Glutamatergic neuron (in vitro differentiated cells): ENCODE measurements at places on chromosomes 6 and 20. TPM values are rescaled to one million over a fixed set of nuclear protein-coding genes. Genes with fewer than 3 reads are reported as not detected.

- DNase-seq: peak; percentile 39
Observed at GRCh38 chr6:39003072-39003471, 45.5 kb upstream of the GLP1R start.

The C6orf15 gene
- not detected for total RNA-seq

GRCh38 chr6:166785131-166785530 lies 158.1 kb upstream of the RPS6KA2 start:
- no peak for DNase-seq

GRCh38 chr6:109299776-109300564 lies 82.3 kb downstream of the CD164 start:
- DNase-seq: no peak

DNA sequence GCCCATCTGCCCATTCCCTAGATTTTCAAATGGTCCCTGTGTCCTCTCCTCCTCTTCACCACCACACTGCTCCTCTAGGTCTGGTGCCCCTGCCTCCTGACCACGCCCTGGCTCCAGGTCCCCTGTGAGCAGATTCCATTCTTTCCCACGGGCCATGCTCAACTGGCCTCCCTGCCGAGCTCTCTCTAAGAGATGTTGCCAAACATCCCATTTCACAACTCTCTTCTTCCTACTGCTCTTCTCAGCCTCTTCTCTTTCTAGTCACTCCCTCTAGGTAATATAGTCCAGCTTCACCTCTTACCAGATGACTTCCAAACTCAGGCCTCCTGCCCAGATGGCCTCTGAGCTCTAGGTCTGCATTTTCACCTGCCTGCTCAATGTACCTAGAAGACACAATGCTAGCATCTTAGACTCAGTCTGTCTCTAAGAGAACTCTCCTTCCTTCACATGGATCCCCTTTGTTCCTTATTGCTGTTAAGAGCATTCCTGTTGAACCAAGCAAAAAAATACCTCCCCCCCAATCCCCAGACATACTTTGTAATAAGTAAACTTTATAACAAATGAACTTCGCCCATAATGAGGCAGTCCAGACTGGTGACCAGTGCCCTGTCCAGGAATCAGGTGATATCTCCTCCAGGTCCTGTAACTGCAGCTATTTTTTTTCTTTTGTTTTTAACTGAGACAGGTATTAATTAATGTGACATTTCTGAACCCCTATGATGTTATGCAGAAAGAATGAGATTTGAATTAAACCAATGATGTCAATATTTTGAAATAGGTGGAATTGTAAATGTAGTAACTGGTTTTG lies 79.0 kb downstream of the LYRM4 start:
- DNase-seq: no peak

- no peak for DNase-seq
Observed at GRCh38 chr6:158996856-158997255, 3.1 kb downstream of the RSPH3 start.

The SLC24A3 gene
- total RNA-seq: 9.7 TPM

DNA sequence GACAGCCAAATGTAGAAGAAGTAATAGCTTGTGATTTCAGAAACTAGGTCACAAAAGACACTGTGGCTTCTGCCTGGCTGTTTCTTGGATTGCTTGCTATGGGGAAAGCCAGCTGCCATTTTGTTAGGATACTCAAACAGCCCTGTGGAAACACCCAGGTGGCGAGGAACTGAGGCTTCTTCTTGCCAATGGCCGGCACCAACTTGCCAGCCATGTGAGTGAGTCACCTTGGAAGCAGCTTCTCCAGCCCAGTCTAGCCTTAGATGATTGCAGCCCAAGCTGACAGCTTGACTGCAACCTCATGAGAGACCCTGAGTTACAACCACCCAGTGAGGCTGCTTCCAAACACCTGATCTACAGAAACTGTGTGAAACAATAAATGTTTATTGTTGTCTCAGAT lies 11.9 kb upstream of the KIAA1755 start:
- no peak for DNase-seq

DNA sequence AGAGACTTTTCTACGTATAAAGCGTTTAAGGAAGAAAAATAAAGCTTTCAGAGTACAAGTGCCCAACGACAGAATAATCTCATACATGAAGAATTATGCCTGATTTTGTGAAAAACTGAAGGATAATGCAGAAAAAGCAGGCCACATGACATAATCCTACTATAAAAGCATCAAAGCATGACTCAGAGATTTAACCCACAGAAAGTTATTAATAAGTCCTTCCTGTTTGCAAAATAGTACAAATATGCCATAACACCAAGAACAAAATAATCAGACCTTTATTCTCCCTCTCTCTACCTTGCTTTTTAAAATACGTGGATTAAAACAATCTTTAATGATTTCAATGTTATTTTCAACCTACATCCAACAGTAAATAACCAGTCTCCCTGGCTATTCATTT lies 118.6 kb upstream of the BCLAF1 start:
- DNase-seq: no peak

DNA sequence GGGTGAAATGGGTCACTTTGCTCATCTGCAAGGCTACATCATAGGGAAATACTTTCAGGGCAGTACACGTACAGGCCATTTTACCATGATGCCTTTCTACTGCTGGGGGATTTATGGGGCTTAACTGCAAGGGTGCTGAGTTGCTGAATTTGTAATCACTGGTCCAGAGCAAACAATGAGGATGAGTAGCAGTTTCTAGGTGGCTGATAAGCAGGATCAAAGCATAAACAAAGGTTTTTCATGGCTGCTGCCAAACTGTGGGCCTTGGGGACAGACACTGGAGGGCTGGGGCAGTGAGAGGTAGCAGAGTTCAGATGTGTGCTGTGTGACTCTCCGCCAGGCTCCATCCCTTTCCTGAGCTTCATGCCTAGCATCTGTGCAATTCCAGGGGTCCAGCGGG lies 68.3 kb downstream of the CNBD2 start:
- no peak for DNase-seq

The BNIP5 gene
- total RNA-seq: not detected

DNA sequence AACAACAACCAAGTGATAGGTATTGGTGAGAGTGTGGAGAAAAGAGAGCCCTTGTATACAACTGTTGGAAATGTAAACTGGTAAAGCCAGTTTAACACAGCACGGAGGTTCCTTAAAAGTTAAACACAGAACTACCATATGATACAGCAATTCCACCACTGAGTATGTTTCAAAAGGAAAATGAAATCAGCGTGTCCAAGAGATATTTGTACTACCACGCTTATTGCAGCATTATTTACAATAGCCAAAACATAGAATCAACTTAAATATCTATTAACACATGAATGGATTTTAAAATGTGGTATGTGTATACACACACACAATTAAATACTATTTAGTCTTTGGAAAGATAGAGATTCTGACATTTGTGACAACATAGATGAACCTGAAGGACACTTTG lies 1.1 kb downstream of the PTCHD4 start:
- no peak for DNase-seq

GRCh38 chr6:84549917-84550316 lies 214.5 kb downstream of the TBX18 start:
- DNase-seq: no peak

The DOK5 gene
- 30.8 TPM for total RNA-seq

DNA sequence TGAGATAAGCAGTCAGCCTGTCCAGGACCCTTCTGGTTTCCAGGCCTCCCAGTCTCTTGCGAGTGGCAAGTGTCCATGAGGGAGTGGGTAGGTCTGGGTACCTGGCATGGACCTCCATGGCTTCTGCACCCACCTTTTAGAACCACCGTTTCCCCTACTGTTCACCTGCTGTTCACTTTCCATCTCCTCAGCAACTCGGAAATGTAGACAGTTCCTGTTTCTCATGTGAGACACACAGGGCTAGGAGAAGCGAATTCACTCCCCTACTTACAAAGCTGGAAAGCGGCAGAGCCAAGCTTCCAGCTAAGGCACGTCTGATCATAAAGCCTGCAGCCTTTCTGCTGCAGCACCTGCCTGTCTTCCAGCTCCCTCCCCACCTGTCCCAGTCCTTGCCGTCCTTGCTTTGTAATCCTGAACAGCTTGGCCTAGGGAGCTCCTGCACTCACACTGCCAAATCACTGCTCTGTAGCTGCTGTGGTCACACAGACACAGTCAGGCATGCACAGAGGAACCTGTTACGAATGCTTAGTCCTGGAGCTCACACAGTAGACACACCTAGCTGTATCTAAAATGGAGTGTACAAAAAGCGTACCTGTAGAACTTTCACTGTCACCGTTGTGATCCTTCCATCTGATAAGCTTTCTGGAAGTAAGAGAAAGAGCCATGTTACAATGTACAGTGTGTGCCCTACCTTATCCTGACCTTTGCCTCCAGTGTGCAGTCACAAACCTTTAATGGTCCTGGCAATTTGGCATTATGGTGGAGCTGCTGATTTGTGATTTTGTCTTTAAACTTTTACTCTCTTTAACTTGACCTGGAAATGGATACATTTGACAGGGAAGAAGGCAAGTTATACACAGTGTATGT lies 294.1 kb downstream of the NRN1 start:
- no peak for DNase-seq

The MOXD1 gene
- total RNA-seq: not detected

The LAMA2 gene
- 2.4 TPM for total RNA-seq

- DNase-seq: peak; percentile 89
Observed at GRCh38 chr6:44223319-44224028, at the start of gene SLC29A1. TSS of gene SLC29A1 (plus strand) at chr6:44223595. CDS start at chr6:44227314, 3,719 bp downstream.

DNA sequence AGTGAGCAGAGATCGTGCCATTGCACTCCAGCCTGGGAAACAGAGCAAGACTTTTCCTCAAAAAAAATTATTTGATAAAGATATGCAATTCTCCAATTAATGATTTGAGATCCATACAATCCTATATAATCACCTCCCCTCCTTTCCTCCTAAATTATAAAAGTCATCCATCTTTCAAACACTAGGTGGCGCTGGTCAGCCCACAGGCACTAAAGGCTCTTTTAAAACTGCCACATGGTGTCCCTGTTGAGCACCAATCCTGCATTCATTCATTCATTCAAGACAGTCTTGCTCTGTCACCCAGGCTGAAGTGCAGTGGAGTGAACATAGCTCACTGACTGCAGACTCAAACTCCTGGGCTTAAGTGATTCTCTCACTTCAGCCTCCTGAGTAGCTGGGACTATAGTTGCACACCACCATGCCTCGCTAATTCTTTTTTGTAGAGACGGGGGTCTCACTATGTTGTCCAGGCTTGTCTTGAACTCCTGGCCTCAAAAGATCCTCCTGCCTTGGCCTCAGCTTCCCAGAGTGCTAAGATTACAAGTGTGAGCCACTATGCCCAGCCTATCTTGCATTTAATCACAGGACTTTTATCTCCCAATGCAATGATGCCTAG lies 58.7 kb upstream of the SLC2A12 start:
- DNase-seq: peak; percentile 35

GRCh38 chr6:153503810-153504209 lies 372.7 kb upstream of the RGS17 start:
- no peak for DNase-seq

The ARMC12 gene
- total RNA-seq: 2.6 TPM

DNA sequence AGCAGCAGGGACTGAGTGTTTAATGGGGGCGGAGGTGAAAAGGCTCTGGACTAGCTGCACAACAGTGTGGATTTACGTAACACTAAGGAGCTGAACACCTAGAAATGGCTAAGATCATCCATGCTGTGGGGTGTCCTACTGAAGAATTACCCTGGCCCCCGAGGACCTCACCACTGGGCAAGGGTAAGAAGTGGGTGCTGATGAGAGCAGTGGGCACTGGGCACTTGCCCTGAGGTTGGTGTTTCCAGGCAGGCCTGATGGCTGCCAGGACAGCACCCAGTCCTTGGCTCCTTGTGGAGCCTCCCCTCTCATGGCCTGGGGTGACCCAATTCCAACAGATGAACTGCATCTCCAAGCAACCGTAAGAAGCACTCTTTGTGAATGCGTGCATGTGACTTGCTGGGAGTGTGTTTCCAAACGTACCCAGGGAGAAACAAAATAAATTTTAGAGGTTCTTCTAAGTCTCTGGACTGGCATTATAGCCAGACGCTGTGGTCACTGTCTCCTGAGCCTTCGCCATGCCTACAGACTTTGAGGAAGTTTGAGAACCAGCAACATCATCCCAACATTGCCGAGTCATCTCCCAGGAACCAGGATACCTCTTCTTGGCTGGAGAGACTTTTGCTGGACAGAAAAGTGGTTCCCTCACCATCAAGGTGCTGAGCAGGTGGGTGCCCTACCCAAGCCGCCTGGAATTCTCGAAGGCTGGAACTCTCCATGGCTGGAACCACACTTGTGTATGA lies 245.9 kb downstream of the ERMARD start:
- no peak for DNase-seq

The SLC17A9 gene
- 1.8 TPM for total RNA-seq

GRCh38 chr20:63421913-63422312 lies 50.5 kb downstream of the KCNQ2 start:
- DNase-seq: no peak

DNA sequence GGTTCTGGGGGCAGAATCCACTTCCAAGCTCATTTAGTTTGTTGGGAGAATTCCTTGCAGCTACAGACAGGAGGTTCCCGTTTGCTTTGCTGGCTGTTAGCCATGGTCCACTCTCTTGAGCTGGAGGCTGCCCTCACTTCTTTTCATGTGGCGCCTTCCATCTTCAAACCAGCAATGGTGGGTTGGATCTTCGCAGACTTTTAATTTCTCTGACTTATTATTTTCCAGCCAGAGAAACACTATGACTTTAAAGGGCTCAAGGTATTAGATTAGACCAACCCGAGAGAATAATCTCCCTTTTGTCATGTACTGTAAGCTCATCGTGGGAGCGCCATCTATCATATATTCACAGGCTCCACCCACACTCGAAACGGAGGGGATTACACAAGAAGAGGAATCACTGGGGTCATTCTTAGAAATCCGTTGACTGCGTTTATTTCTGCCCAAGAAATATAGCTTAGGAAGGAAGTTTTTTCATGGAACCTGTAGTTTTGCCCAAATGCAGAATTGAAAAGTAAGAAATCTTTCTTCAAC lies 38.9 kb downstream of the SAMD5 start:
- no peak for DNase-seq

- no peak for DNase-seq
Observed at GRCh38 chr6:136927292-136927691, 5.2 kb downstream of the SLC35D3 start.

DNA sequence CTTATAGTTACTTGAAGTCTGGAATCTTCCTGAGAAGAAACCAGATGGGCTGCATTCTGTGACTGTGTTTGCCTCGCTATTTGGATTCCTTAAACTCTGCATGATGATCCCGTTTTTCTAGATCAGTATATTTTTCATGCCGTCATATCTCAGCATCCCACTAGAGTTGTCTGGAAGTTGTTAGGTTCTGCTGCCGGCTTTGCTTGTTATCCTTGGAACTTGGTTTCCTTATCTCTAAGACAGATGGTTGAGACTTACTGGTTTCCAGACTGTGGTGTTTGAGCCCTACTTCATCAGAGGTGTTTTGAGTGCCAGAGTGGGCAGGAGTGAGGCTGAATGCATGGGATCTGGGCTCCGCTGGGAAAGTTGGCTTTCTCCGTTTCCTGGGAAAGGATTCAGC lies 50.3 kb downstream of the CDS2 start:
- DNase-seq: no peak
